HFFc6 (cell line): ENCODE measurements at places on chromosomes 6 and 20.

DNA sequence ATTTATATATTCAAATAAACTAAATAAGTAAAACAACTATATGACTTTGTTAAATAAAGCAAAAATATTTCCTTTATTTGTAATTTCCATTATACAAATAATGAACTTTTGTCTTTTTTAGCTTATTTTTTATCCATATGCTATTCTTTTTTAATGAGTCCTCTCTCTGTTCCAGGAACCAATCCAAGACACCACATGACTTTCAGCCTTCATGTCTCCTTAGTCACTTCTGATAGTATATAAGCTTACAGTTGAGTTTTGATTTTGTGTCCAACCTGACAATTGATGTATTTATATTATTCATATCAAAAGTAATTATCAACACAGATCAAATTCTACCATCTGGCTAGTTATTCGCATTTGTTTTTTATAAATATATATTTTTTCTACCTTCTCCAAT, 582.3 kb upstream of the GJE1 start:
- no peak for DNase-seq

- DNase-seq: peak; percentile 87
These were observed 56.4 kb downstream of the RIPOR2 start for GRCh38 chr6:24879351-24879750.

GRCh38 chr6:169366258-169366901, 112.7 kb upstream of the THBS2 start:
- no peak for DNase-seq

DNA sequence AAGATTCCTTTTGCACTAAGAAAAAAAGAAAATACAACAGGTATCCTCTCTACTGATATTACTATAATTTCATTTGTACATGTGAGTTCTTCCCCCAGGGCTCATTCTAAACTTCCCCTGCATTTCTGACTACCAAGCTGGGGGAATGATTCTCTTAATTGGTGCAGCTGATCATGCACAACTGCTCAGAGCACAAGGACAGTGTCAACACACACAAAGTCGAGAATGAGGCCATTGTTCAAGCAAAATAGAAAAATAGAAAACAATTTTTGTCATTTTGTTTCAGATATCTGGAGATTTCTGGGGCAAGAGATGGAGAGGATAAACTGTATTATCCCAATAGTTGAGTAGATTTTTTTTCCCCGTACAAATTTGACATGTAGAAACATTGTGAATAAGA, 236.3 kb downstream of the HAO1 start:
- no peak for DNase-seq
